ENCODE measurements at places on chromosomes 7 and 10. TPM values are rescaled to one million over a fixed set of nuclear protein-coding genes. Genes with fewer than 3 reads are reported as not detected.

The STK31 gene
- total RNA-seq, result not detected

The RBM20 gene
- total RNA-seq, result not detected

The SPDYE16 gene
- total RNA-seq, result not detected

The ATP6V1F gene
- total RNA-seq, result 58.9 TPM

The SPDYE2 gene
- total RNA-seq, result not detected

The SEMA3E gene
- total RNA-seq, result 0.15 TPM

The AMZ1 gene
- 0.06 TPM for total RNA-seq

The SMKR1 gene
- total RNA-seq, result not detected

The TCF7L2 gene
- total RNA-seq, result 7.6 TPM

The SCART1 gene
- 2.2 TPM for total RNA-seq

The TRIL gene
- total RNA-seq, result 11.6 TPM

The HKDC1 gene
- not detected for total RNA-seq

The CYP2C8 gene
- not detected for total RNA-seq

The PRKRIP1 gene
- 9.4 TPM for total RNA-seq

The LBX1 gene
- total RNA-seq, result not detected

The JCAD gene
- 12.9 TPM for total RNA-seq

The SEMA4G gene
- total RNA-seq, result 0.94 TPM

The MET gene
- total RNA-seq, result 1.3 TPM

The TMEM196 gene
- not detected for total RNA-seq

The NKX1-2 gene
- not detected for total RNA-seq

The BPGM gene
- 16.9 TPM for total RNA-seq

The SPDYE8 gene
- total RNA-seq, result not detected

The GDF2 gene
- not detected for total RNA-seq

The FKBP9 gene
- total RNA-seq, result 178 TPM

The VPS37D gene
- total RNA-seq, result 3.1 TPM

The SLC13A4 gene
- total RNA-seq, result not detected

The BTBD16 gene
- total RNA-seq, result not detected

The PITX3 gene
- 0.69 TPM for total RNA-seq

The ANKRD30A gene
- not detected for total RNA-seq

The ZCCHC24 gene
- 88.7 TPM for total RNA-seq

The NANOS1 gene
- total RNA-seq, result 1.7 TPM

The PON1 gene
- total RNA-seq, result not detected

The NPFFR1 gene
- total RNA-seq, result not detected

The CCL24 gene
- not detected for total RNA-seq

The EEPD1 gene
- 5.3 TPM for total RNA-seq

The MMP21 gene
- total RNA-seq, result 0.15 TPM

The CELF2 gene
- total RNA-seq, result 14.2 TPM

The ACSL5 gene
- 18.5 TPM for total RNA-seq

The PPP1R3C gene
- total RNA-seq, result 12.2 TPM

The NEBL gene
- 28.7 TPM for total RNA-seq

The PDCD4 gene
- total RNA-seq, result 81.2 TPM

Data from cardiac ventricle fibroblast (primary cell).